ENCODE measurements at places on chromosomes 6 and 20.

- DNase-seq = no peak
Observed at GRCh38 chr6:161511447-161512095, 237.7 kb upstream of the AGPAT4 start.

DNA sequence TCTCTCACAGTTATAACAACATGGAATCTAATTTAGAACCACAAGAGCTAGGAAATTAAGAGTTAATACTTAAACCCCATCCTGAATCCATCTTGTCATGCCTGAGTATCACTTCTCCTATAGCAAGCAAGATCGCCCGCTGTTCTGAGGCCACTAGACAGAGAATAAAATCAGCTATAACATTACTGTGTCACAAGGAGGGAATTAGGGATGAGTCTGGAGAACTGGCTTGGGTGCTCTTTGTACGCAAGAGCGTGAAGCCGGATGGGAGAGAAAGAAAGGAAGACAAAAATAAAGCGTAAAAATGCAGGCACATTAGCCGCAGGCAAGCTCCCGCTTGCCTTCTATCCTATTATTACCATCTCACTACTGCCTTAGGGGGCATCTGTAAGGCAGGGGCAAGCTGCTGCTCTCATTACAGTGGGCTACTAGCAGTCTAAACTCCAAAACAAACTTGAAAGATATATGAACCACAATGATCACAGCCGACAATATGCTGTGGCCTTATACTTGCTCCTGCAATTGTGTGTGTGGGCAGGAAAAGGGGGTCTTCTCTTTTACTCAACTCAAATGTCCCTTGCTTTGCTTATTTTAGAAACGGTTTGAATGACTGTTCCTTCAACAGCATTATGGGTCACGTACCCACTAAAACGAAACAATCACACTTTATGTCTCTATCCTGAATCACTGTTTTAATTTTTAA lies 81.9 kb downstream of the GJA10 start:
- no peak for DNase-seq

- DNase-seq = no peak
Observed at GRCh38 chr6:11911538-11911937, 100.6 kb upstream of the HIVEP1 start.

DNA sequence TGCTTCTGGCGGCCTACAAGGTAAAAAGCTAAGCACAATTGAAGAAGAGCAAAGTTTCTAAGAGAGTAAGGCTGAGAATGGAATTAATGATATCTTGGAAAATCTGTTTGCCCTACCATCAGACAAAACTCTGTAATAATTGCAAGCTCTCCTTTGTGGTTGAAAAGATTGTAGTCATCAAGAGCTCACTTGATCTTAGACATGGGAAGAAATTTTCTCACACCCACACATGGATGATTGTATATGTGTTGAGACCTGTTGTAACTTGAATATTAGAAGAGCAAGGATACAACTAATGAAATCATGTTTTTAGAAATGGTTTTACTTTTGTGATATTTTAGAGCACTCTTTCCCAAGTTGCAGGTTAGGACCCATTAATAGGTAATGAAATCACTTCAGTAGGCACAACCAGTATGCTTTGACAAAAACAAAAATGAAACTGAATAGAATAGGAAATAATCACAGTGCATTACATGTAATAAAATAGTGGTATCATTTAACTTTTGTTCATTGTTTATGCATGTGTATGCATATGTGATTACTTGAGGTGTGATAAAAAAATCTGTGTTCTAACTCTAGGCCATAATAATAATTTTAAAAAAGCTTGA lies 14.0 kb downstream of the DCBLD1 start:
- DNase-seq = no peak

GRCh38 chr20:37295001-37295400 lies 5.5 kb downstream of the MANBAL start:
- DNase-seq = no peak

- no peak for DNase-seq
Observed at GRCh38 chr20:9628589-9628988, 114.2 kb downstream of the LAMP5 start.
